ENCODE measurements at places on chromosomes 1 and 21. TPM values are rescaled to one million over a fixed set of nuclear protein-coding genes. Genes with fewer than 3 reads are reported as not detected.

Gene PLCH2
- total RNA-seq, result 0.38 TPM

Gene RNU1-4
- under 0.01 TPM for total RNA-seq

Gene HSD11B1
- not detected for total RNA-seq

Gene TFF1
- total RNA-seq, result 0.49 TPM

Gene PARS2
- total RNA-seq, result 5.5 TPM

Gene TSPAN2
- 2.7 TPM for total RNA-seq

Gene LCE5A
- not detected for total RNA-seq

Data from mesangial cell (primary cell).